Erythroblast (primary cell): ENCODE measurements at places on chromosomes 7 and 10.

DNA sequence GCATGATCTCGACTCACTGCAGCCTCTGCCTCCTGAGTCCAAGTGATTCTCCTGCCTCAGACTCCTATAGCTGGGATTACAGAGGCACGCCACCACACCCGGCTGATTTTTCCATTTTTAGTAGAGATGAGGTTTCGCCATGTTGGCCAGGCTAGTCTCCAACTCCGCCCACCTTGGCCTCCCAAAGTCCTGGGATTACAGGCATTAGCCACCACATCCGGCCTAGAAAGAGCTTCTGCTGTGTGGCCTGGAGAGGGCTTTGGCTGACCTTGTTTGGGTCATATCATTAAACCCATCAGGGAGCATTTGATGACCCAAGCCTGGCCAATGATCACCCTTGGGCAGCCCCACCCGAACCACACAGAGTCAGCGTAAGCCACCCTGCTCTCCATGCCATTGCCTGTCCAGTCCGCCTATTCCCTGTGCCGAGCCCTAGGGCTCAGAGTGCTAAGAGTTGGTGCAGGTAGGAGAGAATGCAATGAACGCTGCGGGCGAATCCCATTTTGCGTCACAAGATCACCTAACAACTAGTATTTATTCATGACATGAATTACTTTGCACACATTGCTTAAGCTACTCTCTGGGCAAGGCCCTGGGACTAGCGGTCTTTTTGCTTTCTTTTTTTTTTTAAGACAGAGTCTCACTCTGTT lies 22.3 kb upstream of the GDI2 start:
- no peak for DNase-seq

DNA sequence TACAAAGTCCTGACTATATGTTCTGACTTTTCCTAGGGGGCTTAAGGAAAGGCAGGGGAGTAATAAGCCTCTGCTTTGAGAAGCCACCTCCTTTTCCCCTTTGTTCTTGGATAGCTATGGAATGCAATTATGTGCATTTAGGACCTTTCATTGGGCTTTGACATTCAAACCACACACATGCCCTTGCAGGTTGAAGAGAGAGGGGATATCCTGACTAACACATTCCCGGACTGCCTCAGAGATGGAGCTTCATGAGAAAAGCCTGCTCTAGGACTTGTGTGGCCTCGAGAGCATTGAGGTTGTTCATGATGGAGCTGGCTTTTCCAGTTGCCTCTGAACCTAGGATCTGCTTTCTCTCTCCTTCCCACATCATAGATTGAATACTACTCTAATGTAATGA lies 694.5 kb downstream of the LRMDA start:
- DNase-seq = no peak

GRCh38 chr7:74354009-74354408 lies 64.8 kb downstream of the CLIP2 start:
- DNase-seq = no peak

- no peak for DNase-seq
Observed at GRCh38 chr10:129385600-129385999, 81.4 kb upstream of the MGMT start.

DNA sequence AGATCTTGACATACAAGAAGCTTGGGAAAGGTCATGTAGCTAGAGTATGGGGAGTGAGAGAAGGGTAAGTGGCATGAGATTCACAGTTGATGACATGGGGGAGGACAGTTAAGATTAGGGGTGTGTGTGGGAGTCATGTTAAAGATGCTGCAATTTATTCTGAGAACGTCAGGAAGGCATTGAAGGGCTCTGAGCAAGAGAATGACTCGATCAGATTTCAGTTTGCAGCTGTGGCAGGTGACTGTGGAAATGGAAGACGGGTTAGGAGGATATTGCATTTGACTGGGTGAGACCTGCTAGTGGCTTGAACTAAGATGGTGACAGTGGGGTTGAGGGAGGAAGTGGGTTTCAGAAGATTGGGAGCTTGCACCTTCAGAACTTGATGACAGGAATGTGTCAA lies 5.6 kb downstream of the CDC123 start:
- DNase-seq = no peak

DNA sequence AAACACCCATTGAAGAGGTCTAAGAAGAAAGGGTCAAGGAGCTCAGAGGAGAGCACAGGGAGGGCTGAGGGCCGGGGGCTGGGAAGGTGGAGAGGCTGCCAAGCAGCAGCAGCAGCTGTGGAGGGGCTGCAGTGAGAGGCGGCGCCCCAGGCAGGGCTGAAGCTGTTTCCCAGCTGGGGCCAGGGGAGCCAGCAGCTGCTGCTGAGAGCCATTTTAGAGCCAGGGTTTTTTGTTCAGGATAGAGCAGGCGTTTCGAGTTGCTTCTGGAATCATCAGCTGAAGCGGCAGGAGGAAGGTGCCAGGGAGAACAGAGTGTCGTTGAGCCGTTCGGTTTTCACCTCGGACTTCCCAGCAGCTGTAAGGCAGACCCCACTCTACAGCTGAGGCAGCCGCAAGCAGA lies 62.7 kb downstream of the LANCL2 start:
- DNase-seq = no peak

DNA sequence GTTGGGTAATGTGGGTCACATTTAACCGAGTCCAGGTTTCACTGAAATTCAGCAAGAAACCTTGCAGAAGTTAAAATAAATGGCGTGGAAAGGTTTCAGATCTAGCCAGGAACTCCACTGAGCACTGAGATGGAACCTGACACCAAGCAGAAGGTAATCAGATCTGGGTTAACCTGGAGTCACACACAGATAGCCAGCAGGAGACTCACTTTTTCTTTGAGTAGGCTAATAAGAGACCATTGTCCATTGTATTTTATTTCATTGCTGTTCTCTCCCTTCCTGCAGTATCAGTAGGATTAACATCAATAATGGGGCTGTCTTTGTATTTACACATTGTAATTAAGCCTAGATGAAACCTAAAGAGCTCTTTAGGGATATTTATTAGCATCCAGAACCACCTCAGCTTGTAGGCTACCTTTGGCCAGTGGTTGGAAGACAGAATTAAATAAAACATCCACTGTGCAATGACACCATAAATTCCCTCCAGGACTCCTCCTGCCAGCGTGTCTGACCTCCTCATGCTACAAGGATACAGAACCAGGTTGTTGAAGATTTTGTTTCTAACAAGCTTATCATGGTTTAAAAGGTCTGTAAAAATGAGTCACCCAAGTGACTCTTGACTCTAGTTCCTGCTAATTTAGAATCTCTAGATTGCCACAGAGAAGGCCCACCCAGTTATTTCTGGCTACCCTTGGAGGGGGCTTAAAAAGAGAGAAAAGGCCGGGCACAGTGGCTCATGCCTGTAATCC lies 151.1 kb downstream of the SORCS1 start:
- DNase-seq = no peak

- DNase-seq = no peak
Observed at GRCh38 chr7:136064081-136064480, 86.9 kb upstream of the MTPN start.

DNA sequence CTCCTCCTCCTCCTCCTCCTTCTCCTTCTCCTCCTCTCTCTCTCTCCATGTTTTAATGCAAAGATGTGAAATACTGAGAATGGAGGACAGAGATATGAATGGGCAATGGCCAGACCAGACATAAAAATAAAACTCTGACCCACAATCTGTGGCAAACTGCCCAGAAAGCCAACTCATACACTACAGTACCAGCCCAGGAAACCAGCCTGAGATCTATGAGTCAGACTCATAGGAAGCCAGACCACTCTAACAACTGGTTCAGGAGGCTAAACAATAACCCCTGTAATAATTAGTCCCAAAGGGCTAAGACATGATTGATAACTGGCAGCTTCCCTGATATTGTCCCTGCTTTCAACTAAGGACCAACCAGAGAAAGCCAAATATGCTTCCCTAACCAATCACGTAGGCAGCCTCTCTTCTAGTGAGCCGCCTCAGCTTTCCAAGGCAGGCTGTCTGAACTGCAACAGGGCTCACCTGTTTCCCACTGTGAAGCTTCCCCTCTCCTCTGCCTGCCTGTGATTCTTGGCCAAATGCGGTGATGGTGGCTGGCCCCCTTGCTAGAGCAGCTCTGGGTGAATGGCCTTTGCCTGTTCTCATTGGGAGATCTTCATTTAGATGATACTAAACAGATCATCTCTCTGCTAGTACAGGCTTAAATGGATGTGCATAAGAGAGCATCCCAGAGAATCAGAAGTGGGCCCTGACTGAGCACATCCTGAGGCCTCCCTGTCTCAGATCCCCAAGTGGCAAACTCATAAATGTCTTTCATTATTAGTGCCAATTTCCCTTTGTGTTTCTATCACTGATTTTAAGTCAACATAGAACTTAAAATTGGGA lies 817.6 kb downstream of the TNS3 start:
- no peak for DNase-seq

DNA sequence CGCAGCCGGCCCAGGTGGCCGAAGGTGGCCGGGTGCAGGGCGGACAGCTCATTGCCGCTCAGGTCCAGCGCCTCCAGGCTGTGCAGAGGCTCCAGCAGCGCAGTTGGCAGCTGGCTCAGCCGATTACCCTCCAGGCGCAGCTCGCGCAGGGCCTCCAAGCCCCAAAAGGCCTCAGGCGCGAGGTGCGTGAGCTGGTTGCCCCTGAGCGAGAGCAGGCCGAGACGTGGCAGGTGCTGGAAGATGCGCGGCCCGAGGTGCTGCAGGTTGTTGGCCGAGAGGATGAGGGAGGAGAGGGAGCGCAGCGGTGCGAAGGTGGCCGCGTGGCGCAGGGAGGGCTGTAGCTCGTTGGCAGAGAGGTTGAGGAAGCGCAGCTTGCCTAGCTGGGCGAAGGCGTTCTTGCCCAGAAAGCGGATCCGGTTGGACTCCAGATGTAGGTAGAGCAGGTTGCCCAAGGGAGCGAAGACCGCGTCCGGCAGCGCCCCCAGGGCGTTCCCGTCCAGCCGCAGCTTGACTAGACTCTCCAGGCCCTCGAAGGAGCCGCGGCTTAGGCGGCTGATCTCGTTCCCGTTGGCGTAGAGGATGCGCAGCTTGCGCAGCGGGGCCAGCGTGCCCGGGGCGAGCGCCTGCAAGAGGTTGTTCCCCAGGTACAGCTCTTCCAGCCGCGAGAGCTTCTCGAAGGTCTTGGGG lies 923 bp downstream of the TRIL start:
- peak; percentile 54 for DNase-seq

DNA sequence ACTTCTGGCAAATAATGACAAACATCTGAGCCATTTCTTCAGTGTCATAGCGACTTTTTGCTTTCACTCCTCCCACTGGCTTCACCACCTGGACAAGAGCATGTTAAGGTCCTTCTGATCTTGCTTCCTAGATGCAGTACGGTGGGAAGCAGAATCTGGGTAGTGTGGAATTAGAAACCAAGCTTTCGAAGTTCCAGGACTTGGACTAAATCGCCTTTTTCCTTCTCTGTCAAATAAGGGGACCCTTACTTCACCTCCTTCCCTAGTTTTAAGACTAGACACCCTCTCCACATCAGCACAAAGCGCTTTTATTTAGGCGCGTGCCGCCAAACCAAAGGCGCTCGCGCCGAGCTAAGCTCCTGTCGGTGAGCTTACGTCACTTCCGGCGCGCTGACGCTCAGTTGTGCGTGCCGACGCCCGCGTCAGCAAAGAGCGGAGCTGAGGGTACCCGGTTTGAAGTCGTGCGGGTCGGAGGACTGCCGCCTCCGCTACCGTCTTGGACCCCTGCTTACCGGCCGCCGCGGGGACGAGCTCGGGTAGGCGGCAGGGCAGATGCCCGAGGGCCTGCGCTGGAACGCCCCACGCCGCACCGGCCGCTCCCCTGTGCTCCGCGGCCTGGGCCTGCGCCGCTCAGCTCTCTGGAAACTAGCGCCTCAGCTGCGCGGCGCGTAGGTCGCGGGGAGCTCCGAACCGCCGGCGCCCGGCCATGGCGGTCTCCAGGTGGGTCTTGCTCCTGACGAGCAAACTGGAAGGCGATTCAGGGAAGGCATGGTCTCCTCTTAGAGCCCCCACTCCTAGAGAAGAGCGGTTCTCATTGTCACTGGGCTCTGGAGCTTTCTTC lies at the start of gene BTAF1:
Gene BTAF1 (plus strand): TSS at position 400 of the 841 bp plus-strand sequence. CDS start 307 bp downstream, at position 707.
- peak; percentile 96 for DNase-seq

- DNase-seq = no peak
Observed at GRCh38 chr7:103003004-103003403, 71.6 kb downstream of the FBXL13 start.

DNA sequence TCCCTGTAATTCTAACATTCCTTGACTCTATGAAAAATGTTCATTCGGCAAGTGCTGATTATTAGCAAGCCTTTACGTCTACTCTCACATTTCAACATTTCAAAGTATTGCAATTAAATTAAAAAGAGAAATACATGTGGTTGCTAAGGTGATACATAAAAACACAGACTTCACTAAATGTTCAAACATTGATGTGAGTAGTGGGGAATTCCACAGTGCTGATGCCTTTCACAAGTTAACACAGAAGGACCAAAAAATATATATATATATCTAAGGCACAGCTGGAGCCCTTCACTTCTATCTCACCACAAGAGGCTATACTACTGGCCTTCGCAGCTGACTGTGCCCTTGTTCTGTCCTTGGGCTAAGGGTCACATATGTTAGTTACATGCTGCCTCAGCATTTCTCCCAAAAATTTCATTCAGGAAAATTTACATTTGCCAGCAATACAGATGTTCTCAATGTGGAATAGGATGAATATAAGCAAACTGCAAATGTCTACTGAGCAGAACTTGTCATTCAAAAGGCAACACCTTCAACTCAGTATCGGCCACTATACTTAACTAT lies 13.9 kb downstream of the CTTNBP2 start:
- no peak for DNase-seq

DNA sequence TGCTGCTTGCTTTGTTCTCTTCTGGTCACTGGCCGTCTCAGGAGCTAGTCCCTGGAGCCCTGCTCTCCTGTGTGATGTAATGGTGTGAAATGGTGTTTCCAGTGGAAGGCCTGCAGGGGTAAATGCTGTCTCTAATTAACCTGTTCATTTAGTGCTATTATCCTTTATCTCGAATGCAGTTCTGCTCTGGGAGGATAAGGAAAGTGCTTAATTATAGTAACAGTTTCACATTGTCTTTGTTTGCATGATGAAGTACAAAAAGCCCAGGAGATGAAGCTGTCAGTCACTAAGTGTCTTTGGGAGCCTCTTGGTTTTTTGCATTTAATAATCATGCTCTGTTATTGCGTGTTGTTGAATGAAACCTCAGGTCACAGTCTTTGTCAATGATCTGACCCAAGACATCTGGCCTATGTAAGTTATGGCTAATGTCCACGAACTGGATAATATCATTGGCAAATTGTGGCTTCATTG lies 755.3 kb upstream of the GALNT17 start:
- no peak for DNase-seq

DNA sequence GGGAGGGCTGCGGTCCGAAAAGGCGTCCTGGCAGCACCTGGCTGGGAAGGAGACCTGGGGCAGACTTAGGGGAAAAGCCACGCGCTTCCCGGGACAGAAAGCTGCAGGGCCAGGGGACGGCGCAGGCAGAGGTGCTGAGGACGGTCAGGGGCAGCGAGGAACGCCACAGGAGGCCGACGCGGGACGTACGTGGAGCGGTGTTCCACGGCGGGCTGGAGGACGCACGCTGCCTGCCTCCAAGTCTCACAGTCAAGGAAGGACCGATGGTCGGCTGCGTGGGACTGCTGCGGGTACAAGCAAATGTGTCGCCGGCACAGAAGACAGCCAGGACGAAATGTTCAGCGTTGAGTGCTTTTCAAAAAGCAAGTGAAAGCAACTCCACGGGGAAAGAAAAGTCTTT lies 245.2 kb downstream of the ELFN1 start:
- no peak for DNase-seq
